Sciatic nerve (tissue), 2 donors: ENCODE measurements at places on chromosomes 7 and 10. TPM values are rescaled to one million over a fixed set of nuclear protein-coding genes. Genes with fewer than 3 reads are reported as not detected.

The HACD1 gene
- total RNA-seq: 3.0 TPM

The LIPK gene
- total RNA-seq: not detected

The TSPAN33 gene
- total RNA-seq: 11.8 TPM

The C10orf62 gene
- total RNA-seq: not detected

The GLI3 gene
- 33.8 TPM for total RNA-seq

DNA sequence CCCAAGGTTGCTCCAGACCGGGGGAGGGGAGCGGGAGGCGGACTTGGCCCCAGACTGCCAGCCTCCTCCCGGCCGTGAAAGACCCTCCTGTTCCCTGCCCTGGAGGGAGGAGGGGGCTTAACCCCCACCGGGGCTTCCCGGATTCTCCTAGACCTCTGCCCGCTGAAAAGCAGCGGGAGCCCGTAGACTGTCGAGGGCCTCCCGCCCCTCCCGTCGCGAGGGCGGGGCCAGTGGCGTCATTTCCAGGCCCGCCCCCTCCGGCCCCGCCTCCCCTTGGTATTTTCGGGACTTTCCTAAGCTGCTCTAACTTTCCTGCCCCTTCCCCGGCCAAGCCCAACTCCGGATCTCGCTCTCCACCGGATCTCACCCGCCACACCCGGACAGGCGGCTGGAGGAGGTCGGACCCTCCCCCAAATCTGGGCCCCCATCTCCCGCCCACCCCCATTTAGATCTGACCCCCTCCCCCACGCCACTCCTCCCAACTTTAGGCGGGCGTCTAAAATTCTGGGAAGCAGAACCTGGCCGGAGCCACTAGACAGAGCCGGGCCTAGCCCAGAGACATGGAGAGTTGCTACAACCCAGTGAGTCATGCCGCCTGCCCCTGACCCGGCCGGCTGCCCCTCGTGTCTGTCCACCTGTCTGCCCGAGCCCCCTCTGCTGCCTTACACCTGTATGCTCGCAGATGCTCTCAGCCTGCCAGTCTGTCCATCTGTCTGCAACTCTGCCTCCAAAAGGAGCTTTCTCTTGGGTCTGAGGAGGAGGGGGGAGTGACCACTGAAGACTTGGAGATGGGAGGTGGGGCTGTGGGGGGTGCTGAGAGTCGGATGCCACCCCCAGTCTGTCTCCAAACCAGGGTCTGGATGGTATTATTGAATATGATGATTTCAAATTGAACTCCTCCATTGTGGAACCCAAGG is at the start of gene NFKB2:
TSS of gene NFKB2 (plus strand) at position 306 of the 917 bp plus-strand sequence. CDS start at position 561, 255 bp downstream.
- DNase-seq: peak; percentile 95

- no peak for DNase-seq
These were observed 56.3 kb downstream of the PLXNA4 start for GRCh38 chr7:132519936-132520335.

- DNase-seq: no peak
These were observed 80.9 kb upstream of the DNAJB12 start for GRCh38 chr10:72435570-72435969.

DNA sequence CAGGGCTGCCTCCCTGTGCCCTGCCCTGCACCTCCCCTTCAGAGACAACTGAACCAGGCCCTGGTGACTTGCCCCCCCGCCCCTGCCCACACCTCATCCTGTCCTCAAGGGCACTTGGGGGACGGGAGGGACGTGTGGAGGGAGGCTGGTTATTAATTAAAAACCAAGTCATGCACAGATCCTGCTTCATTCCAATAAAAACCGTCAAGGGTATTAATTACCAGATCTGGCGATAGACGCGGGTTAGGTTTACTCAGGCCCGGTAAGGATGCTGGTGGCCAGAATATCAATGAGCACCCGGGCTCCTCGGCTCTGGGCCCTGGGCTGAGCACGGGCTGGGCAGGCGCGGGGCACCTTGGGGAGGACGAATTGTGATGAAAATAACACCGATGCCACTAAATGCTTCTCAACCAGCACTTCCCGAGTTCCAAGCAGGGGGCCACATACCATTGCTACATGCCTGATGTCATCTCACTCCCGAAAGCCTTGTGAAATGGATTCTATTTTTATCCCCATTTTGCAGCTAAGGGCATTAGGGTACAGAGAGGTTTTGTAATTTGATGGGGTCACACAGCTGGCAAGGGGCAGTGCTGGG is 24.5 kb upstream of the GTF2IRD1 start:
- no peak for DNase-seq

DNA sequence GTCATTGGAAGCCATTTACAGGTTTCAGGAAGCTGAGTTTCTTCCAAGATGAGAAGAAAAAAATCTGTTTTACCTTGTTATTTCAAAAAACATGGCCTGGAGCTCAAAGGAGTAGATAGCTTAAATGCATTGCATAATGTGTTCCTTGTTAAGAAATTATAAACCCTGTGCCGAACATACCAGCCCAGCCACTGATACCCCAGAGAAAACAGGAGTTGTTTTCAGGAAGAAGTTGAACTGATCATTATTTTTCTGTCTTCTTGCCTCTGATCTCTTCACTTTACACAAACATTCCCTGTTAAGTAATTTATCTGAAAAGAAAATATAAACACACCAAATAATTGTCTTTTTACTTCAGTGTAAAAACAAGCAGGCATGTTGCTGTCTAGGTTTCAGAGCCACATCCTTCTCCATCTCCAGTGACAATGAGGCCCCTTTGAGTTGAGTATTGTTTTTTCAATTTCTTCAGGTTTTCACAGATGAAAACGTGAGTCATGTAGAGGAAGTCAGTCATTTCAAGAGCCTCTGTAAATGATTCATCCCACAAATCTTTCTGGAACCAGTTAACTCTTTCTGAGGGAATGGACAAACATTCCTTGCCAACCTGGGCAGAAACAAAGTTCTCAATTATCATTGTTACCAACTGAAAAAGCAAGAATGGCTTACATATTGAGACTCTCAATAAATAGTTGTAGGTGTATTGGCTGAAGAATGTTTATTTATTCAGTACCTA is 244.2 kb downstream of the IPMK start:
- no peak for DNase-seq

GRCh38 chr7:120180221-120180620 is 92.8 kb upstream of the KCND2 start:
- DNase-seq: no peak

- no peak for DNase-seq
These were observed 15.0 kb upstream of the PDLIM1 start for GRCh38 chr10:95305606-95306317.

DNA sequence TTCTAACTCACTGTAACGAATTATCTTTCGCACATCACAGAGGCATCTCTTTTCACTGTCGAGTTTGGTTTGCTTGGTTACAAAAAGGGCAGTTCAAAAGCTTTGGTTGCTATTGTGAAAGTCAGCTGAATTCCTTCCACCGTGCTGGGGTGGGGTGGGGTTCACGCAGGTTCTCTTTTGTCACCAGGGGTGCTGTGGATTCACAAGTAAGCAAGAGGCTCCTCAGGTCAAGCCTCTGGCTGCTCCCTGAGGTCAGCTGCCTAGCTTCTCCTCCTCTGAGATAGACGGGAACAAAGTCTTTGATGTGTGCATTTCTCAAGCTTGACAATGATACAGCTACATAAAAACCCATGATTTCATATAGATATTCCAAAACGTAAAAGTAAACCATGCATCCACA is 47.7 kb downstream of the EGFR start:
- DNase-seq: no peak

- no peak for DNase-seq
These were observed 274.6 kb downstream of the KCND2 start for GRCh38 chr7:120547605-120548004.

- DNase-seq: no peak
These were observed 58.8 kb downstream of the ZNF518A start for GRCh38 chr10:96188916-96189315.

- DNase-seq: no peak
These were observed 4.8 kb upstream of the ZNF488 start for GRCh38 chr10:47388879-47389278.

DNA sequence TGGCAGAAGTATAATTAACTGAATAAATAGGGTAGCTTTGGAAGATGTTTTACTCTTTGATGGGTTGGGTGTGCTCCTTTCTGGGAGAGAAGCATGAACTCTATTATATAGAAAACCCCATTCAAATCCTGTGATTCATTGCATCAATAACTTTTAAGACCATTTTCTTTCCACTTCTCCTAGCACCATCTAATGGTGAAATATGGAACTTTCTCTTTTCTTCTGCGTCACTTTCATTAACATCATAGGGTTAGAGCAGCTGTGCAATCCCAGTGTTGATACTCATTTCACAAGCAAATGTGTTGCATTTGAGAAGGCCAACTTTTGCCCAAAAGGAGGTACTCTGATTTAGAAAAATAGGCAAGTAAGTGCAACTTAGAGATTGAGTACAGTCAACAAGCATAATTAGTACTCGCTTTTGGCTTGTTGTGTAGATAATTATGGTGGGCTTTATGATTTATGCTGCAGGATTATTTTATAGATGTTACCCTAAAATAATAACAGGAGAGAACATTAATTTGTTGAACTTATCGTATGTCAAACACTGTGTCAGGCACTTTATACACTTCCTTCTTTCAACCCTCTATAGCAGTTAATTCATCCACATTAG is 92.9 kb downstream of the CPED1 start:
- DNase-seq: no peak

- DNase-seq: no peak
These were observed 67.1 kb downstream of the AUTS2 start for GRCh38 chr7:69665369-69665768.

DNA sequence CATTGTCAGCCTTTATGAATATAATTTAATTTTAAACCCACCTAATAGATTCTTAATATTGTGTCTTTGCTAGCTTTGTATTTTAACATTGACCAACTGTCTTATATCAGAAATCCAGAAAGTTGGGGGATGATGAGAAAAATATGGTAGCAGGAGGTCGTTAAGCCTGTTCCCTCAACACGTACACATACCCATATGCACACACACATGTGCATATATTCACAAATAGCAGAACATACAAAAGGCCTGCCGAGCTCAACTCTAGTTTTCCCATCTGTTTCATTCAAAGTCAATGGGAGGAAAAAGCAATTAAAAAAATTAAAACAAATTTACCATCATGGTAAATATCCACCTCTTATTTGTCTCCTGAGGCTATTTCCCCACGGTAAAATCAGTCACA is 25.9 kb upstream of the PTPRZ1 start:
- no peak for DNase-seq

- no peak for DNase-seq
These were observed 95.2 kb downstream of the VPS41 start for GRCh38 chr7:38813768-38814167.

- DNase-seq: no peak
These were observed 534.6 kb upstream of the NRP1 start for GRCh38 chr10:33869028-33869427.
